NK-92 treated with Interleukin-12 subunit alpha and Interleukin-12 subunit beta, amount 100 ng/mL, for 24 hours (cell line): ENCODE measurements at places on chromosomes 16 and 17.

DNA sequence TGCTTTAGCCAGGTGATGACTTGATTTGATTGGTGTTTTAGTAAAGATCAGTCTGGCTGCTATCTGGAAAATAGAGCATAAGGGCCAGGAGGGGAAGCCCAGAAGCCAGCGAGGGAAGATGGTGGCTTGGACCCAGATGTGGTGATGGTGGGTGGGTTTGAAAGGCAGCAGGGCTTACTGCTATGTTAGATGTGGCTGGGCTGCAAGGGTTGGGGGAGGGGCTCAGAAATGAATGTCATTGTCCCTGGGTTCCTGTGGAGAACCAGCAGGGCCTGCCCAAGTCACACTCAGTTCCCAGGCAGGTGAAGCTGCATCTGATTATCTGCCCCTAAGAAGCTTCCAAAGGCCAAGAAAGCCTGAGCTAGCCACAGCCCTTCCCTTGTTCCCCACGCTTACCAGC is 71.7 kb upstream of the BRD7 start:
- DNase-seq: no peak

GRCh38 chr17:50708050-50709000 is 611 bp upstream of the ANKRD40 start:
- no peak for DNase-seq

DNA sequence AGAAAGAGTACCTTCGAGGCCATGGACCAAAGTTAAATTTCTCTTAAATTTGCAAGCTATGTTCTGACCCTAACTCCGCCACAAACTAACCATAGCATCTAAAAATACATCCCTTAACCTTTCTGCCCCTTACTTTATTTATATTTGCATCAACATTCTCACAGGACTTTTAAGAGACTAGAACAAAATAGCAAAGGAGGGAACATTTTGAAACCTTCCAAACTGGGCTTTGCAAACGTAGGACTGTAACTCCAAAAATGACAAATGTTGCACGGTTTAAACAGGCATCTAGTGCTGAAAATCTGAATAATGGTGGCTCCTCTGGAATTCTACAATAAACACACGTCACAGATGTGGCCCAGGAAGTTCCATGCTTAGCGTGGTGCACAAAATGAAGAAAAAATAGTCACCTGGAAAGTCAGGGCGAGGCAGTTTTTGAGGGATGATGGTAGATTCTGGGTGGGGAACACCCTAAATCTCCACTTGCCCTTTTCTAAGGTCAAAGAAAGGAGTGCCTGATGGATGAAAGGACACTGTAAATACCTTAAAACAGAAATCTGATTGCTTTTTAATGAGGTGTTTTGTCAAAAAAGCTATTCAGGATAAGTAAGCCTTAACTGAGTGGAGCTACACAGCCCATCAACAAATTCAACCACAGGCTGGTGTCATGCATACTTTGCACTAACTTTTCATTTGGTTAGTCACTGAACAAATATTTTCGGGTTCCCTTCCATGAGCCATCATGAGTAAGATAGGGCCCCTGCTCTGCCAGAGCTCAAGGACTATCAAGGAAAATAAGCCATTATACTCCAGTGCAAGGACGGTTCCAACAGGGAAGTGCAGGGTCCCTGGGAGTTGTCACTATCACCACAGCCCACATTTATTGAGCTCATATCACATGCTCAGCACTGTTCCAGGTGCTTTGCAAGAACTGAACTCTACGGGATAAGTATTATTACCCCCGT is 21.2 kb downstream of the ARHGAP17 start:
- DNase-seq: no peak

DNA sequence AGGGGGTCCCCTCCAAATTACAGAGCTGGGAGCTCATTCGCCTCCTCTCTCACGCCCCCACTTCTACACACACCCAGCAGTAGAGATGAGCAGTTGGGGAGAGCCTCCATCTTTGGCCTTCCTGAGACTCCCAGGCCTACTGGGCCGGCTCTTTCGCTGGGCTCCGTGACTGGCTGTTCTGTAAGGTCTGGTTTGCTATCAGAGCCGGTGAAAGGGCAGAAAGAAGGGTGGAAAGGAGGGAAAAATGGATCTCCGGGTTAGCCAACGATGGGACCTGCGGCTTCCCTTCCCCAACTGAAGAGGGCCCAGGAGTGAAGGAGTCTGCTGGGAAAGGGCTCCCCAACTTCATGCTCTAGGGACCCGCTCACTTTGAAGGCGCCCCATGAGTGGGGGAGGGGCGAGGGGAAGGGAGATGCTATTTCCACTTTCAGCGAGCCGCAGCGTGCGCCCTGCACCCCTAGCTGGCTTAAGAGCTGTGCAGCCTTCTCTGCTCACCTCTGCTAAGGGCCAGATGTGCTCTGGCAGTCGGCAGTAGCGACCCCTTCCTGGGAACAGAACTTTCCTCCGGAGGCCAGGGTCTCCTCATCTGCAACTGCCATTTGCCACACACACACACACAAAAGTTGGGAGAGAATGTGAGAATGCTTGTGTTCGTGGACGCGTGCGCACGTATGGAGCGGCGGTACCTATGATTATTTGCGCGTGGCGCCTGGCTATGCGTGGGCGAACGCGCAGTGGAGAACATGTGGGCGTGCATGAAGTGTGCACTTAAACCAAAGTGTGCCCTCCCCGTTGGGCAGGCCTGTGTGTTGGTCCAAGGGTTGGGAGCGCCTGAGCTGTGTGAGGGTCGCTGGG is 2.9 kb upstream of the FOXF1 start:
- no peak for DNase-seq
